Activated naive CD4-positive, alpha-beta T cell (primary cell): ENCODE measurements at places on chromosomes 11 and 22.

DNA sequence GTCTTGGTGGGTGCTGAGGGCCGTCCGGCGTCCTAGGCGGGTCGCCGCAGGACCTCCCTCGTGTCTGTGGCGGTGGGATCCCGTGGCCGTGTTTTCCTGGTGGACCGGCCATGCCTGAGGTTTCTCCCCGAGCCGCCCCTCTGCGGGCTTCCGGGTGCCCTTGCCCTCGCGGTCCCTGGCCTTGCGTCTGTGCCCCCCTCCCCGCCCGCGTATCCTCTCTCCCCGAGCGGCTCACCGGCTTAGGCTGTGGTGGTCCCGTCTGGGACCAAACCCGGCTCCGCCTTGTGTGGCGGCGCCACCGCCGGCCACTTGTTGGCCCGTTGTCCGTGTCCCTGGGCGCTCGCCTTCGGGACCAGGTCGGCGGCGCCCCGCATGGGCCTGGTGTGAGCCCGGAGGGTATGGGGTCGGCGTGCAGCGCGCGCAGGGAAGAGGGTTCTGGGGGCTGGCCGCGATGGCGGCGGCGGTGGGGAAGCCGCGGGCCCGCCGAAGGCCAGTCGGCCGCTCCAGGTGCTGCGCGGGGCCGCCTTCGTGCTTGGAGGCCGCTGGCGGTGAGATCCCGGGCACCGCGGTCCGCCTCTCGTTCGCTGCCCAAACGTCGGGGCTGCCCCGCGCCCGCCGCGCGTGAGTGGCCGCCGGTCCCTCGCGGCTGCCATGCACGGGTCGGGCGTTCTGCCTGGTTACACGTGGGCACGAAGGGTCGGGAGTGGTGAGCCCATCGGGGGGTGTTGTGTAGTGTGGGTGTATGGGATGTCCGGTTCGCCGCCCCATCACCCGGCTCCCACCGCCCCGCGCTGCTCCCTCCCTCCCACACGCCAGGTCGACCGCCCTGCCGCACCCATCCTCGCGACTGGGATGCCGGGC, 3899.1 kb upstream of the OR11H1 start:
- no peak for DNase-seq

- no peak for DNase-seq
Observed at GRCh38 chr22:23145878-23146470, 697 bp downstream of the RAB36 start.

DNA sequence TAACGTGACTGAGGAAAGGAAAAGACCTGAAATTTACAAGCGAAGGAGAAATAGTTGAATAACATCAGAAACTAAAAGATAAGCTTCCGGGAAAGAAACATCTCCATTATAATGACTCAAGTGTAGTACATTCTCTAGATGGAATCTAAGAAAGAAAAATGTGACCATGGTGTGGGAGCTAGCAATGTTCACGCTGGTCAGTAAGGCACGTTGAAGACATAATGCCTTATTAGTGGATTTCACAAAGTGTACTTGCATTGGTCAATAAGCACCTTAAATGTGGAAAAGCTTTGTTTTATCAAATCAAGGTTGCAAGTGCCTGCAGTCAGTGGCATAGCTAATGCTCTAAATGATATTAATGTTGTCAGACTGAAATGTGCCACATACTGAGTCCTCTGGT, 2.8 kb upstream of the LARGE1 start:
- no peak for DNase-seq

- no peak for DNase-seq
Observed at GRCh38 chr11:8095806-8096522, 15.0 kb downstream of the TUB start.

GRCh38 chr22:38461057-38461413, 6.0 kb upstream of the KCNJ4 start:
- DNase-seq: no peak

DNA sequence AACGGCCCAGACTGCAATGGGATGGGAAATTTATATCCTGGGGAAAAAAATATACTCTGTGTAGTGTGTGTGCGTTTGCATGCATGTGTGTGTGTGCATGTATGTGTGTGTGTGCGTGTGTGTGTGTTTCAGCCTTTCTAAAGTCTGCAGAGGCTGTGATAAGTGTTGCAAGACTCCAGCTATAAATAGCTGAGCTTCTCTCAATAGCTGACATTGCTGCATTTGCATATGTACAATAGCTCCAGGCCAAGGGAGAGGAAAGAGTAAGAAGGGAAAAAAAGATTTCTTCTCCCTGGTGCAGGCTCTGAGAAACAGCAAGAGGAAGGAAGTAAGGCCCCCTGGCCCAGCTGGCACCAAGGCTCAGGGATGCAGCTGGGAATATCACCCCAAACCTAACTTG, 483.0 kb downstream of the MN1 start:
- no peak for DNase-seq

DNA sequence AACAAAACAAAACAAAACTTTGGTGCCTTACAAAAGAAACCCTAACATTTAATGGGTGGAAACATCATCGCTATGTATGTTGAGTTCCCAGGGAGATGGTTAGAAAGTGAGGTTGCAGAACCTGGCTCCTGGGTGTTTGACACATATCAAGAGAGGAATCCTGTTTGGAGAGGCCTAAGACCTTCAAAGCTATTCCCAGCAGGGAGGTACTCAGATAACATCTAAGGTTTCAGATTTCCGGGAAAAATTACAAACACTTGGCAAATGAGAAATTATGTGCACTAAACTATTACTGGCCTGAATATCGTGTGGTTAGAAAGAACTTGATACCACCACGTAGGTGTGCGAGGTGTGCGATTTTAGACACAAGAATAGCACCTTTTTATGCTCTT, 18.5 kb downstream of the TRIM5 start:
- DNase-seq: no peak

GRCh38 chr22:28413612-28414399, 265.8 kb downstream of the TTC28 start:
- no peak for DNase-seq

DNA sequence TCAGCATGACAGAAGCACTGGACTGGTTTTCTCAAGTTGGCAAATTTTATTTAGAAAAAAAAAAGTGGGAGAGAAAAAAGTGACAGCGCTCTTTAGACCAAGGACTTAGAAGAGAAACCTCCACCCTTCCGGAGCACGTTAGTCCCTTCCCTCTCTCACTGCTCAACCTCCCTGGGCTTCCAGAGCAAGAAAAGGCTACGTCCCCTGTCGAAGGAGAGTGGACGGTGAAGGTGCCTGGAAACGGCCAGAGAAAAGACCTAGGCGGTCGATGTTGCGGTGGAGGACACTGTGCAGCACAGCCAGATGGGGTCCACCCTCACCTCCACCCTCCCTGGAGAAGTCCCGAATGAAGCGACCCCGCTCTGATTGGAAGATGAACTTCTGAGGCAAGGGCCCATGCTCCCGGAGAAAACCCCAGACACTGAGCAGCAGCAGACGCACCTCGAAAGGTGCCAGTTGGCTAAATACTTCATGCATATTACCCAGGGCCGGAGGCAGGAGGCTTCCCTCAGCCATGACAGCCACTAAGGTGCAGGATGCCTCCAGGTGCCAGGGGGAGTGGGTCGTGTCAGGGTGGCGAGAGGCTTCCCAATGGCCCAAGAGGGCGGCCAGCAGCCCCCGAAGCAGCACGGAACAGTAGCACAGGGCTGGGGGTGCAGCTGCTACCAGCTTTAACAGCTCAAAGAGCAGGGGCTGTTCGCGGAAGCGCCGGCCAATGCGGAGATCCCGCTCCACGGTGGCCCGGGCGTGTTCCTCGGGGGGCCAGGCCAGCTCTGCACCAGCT, 604 bp upstream of the GANAB start:
- no peak for DNase-seq

DNA sequence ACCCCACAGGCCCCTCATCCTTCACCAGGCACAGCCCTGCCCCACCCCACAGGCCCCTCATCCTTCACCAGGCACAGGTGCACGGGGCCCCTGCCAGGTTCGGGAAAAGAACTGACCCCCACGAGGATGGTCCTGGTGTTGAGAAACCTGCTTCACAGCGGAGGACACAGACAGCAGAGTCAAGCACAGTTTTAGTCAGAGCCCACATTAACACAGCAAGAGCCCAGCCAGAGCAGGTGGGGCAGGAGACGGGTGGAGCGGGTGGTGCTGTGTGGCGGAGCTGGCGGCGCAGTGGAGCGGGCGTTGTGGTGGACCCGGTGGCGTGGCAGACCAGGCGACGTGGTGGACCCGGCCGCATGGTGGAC, 1085.5 kb downstream of the BRD1 start:
- no peak for DNase-seq

GRCh38 chr11:57202281-57202680, 20.5 kb downstream of the LRRC55 start:
- no peak for DNase-seq

- no peak for DNase-seq
Observed at GRCh38 chr11:770642-771616, 6.4 kb downstream of the GATD1 start.

GRCh38 chr11:47271328-47271727, 1.4 kb downstream of the MADD start:
- no peak for DNase-seq

- no peak for DNase-seq
Observed at GRCh38 chr11:1203505-1204271, 19.2 kb upstream of the MUC5B start.

- no peak for DNase-seq
Observed at GRCh38 chr11:68617925-68618809, 66.2 kb upstream of the GAL start.

DNA sequence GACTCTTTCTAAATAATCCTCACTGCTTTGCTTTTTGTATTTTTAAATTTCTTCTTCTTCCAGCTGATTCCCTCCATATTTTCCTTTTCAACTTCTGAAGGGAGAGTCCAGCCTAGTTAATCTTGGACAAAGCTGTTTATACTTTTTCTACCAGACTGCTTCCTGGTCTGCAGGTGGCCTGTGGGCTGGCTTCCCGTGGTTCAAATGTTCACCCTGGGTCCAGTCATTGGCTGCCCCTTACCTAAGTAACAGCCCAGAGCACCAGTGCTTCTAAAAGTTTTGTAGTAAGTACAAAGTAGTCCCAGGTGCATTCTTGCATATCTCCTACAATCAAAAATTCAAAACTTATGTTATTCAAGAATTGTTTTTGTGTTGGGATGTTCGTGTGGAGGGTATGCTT, 19.1 kb downstream of the ZNF143 start:
- no peak for DNase-seq

- DNase-seq: no peak
Observed at GRCh38 chr11:34915136-34916014, 804 bp downstream of the APIP start.

DNA sequence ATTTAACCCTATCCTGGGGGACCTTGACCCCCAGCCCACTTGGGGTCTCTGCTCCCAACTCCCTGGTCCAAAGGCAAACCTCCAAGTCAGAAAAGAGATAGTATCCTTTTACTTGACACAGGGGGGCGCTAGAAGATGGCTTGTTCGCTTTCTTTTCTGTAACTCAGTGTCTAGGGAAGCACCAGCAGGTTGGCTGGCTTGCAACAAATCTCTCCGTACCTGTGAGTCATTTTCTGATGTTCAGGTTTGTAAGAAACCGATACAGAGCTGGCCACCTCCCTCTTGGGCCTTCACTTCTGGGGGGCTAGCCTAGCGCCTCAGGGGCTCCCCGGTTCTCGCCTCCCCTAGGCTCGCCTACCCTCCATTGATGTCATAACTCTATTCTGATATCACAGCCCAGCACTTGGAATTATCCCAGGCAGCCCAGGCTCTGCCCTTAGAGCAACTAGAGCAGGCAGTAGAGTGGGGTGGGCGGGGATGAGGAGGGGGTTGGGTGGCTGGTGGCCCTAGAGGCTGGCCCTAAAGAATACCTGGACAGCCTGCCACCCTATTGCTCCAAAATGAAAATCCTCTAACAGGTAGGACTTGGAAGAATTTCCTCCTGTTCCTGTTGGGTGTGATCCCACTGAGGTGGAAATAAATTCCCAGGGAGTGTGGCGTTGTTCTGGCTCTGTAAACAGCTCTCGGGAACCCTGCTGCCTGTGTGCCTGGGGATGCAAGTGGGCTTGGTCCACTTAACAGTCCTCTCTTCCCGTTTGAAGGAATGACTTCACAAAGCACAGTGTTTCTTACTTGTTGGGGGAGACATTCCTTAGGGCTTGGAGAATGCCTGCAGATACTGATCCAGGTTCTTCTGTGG, 69.4 kb downstream of the OSBP2 start:
- DNase-seq: no peak

DNA sequence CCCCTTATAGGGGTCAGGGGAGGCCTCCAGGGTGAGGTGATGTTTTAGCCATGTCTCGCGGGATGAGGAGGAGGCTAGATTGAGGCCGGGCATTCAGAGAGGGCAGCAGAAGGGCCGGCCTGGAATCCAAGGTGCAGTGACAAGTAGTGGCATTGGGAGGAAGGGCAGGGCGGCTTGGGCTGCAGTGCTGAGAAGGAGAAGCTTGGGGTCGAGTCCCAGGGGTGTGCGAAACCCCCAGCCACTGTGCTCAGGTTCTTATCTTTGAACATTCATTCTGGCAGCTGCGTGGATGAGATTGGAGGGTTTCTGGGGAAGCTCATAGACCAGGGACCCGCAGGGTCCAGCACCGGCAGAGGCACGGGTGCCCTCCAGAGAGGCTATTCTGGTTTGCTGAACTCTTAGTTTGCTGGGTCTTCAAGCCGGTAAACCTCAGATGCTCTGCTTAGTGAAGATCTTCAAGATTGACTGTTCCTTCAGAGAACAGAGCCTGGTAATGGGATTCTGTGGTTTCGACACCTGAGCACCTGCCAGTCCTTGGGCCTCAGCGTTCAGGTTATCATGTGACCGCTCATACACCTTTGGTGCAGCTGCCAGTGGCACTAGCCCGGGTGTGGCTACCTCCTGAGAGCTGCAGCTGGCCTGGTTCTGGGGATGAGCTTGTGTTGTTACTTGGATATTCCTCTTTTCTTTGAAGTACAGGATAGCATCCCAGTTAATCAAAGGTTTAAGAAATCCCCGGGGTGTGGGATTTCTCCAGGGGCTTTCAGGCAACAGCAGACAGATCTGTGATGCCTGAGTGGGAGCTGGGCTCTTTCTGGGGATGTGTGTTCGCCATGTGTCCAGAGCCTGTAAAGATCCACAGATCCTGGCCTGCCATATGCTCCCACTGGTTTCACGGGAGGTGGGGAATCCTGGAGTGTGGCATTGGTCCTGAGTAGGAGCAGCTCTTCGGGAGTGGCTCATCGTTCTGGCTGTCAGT, 152.8 kb downstream of the TBC1D22A start:
- no peak for DNase-seq

GRCh38 chr11:2477254-2477653, 32.4 kb downstream of the KCNQ1 start:
- DNase-seq: no peak

DNA sequence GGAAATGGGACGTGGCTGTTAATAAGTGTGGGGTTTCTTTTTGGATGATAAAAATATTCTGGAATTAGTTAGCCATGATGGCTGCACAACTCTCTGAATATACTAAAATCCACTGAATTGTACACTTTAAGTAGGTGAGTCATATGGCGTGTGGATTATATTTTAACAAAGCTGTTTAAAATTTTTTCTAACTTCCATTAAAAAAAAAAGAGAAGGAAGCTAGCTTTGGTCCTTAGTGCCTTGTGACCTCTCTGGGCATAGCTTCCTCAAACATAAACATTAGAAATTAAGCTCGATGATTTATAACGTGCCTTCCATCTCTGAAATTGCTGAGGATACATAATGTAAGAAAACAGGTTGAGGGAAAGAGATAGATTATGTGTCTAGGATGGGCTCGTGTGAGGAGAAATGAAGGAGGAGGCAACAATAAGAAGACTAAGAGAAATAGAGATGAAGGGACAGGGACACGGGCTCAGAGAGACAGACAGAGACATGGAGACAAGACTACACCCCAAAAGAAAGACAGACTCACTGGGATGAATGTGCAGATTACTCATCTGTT, 20.0 kb downstream of the IRAG1 start:
- no peak for DNase-seq

- DNase-seq: no peak
Observed at GRCh38 chr11:94201004-94201465, 72.4 kb downstream of the PANX1 start.

- DNase-seq: no peak
Observed at GRCh38 chr22:40031766-40032470, 37.2 kb downstream of the FAM83F start.
